ENCODE measurements at places on chromosomes 6 and 20.
A peak's percentile ranks its signal among the peaks of the same experiment; 100 is the strongest.

DNA sequence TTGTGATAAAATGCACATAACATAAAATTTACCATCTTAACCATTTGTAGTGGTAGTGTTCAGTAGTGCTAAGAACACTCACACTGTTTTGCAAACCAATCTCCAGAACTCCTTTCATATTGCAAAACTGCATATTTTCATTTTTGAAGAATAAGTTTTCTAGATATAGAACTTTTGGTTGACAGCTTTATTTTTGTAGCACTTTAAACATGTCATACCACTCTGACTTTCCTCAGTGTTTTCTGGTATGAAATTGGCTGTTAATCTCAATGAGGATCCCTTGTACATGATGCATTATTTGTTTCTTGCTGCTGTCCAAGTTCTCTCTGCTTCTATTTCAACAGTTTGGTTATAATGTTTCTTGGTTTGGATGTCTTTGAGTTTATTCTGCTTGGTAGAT lies 45.1 kb upstream of the MICB start:
- no peak for DNase-seq

- peak; percentile 40 for DNase-seq
These were observed 18.4 kb upstream of the ZNF76 start for GRCh38 chr6:35240838-35241801.

- DNase-seq = no peak
These were observed 44.4 kb downstream of the CYP24A1 start for GRCh38 chr20:54129350-54129749.

DNA sequence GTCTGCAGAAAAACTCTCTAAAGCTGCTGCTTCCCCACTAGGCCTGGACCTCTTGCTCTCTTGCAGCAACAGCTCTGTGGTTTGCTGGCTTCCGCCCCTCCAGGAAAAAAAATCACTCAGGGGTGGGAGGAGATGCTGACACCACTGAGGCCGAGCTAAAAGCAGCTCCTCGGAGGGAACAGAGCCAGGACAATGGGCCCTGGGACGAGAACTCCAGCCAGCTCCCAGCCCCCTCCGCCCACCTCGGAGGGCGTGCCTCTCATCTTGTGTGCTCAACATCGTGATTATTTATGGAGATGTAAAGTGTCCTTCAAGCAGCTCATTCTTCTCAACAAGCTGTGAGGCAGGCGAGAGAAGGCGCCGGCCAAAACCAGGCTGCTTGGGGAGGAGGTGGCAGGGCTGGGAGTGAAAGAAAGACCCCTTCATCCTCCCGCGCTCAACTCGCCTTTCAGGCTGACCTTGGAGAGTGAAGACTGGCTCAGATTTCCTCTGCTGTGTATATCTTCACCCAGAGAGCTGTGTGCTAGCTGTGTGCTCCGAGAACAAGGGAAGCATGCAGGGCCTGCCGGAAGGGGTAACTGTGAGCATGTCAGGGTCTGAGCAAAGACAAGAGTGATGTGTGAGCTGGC lies 53.5 kb upstream of the LRFN2 start:
- no peak for DNase-seq

DNA sequence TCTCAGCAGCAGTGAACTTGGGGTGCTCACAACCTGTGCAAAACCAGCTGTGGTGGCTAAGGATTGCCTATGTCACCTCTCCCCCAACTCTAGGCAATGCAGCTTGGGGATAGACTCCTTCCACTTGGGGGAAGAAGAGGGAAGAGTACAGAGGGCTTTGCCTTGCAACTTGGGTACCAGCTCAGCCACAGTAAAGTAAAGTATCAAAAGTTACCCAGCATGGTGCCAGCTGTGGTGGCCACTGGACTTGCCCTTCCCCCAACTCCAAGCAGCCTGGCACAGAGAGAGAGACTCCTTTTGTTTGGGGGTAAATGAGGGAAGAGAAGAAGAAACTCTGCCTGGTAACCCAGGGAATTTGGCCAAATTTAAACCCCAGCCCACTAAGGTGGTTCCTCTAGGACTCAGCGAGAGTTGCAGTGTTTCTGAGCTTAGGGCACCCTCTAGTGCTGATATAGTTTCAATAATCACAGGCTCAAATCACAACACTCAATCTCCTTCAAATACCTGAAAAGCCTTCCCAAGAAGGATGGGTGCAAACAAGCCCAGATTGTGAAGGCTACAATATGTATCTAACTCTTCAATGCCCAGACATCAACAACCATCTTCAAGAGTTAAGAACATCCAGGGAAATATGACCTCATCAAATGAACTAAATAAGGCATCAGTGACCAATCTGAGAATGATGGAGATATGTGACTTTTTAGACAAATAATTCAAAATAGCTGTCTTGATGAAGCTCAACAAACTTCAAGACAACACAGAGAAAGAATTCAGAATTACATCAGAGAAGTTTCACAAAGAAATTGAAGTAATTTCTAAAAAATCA lies 7.6 kb upstream of the DEFB129 start:
- DNase-seq = no peak

GRCh38 chr6:169188475-169188874 lies 65.2 kb downstream of the THBS2 start:
- DNase-seq = no peak

DNA sequence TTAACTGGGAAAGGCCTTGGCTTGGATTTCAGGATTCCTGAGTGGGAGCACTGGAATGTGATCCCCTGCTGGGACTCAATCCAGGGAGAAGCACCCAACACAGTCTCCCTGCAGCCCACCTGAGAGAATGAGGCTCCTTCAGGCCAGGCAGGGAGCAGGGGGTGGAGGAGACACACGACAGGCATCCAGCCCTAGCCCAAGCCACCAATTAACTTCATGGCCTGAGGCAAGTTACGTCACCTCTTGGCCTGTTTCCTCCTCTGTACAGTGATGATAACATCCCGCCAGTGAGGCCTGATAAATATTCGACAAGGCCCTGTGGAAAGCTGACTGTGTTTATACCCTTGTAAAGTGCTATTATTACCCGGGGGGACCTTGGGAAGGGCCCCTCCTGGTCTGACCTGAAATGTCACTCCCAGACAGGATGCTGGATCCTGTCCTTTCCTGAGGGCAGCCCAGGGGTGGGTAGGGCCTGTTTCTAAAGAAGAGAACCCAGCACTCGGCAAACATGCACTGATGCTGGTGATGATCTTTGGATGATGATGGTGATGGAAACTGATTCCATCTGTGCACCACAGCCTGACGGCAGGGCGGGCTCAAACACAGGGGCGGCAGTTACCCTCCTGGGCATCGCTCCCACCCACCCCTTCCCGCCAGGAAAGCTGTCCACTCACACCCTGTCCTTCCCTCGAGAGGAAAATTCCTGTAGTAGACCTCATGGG lies 12.4 kb downstream of the FRS3 start:
- DNase-seq = no peak

DNA sequence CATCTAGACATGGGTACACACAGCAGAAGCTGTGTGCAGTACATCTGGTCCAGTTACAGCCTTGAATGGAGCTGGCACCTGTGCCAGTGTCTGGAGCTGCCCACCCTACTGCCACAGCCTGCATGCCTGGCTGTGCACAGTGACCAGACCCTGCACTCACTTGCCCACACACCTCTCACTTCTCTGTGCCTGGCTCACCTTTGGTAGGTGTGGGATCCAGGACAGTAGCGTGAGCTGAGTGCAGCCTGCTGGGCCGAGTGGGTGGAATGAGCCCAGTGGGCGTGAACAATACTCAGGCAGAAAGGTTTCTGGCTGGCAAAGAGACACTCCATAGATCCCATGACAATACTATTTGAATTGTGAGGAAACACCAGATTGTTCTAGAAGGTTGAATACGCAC lies 839.5 kb upstream of the FLRT3 start:
- DNase-seq = no peak

- no peak for DNase-seq
These were observed 55.6 kb downstream of the MYB start for GRCh38 chr6:135236732-135237131.

DNA sequence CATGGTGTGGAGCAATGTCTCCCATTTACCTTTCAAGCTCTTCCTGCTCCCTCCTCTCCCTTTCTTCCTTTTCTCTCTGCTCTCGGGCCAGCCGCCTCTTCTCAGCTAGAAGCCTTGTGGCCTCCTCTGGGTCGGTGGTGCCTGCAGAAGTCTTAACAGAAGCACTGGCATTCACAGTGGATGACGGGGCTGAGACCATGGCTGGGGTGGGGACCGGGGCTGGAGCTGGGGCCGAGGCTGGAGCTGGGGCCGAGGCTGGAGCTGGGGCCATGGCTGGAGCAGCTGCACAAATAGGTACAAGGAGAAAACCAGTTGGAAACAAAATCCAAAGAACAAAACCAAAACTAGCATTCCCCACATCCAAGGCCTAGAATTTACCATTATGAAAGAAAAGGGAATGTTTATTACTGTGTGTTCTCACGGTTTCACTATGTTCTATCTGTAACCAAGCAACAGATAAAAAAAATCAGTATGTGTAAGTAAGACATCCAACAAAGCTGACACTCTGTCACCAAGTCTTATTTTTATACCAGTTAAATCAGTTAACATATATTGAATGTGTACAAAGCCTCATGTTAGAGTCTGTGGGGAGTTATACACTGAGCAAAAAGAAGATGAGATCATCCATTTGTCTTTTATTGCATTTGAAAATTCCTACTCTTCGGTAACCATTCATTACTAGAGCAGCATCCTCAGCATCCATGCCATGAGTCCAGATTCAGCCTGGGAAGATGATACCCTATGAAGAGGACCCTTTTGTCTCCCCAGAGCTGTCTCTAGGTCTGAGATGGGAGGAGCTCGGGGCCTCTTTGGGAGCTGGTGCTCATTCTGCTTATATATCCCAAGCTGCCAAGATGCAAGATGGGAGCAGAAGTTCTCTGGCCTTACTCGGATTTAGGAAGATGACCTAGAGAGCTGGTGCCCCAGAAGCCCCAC lies 73.0 kb upstream of the BCLAF1 start:
- DNase-seq = no peak

GRCh38 chr6:126232671-126233070 lies 107.2 kb upstream of the CENPW start:
- no peak for DNase-seq

- DNase-seq = no peak
These were observed 656.0 kb upstream of the ID4 start for GRCh38 chr6:19181211-19181610.

GRCh38 chr6:45450132-45450531 lies 72.4 kb upstream of the SUPT3H start:
- no peak for DNase-seq

GRCh38 chr6:113829696-113830045 lies 27.5 kb upstream of the MARCKS start:
- no peak for DNase-seq

DNA sequence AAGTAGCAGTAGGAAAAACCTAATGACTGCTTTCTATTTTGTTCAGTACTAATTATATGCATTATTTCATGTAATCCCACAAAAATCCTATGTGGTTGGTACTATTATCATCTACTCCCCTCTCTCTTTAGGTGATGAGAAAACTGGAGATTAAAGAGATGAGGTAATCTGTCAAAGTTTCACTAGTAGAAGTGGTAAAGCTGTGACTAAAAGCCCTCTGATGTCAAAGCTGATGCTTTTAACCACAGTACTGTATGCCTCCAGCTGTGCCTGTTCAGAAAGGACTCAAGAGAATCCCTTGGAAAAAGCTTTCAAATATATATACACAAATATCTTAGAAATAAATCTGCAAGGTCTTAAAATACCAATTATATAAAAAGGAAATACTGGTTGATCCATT lies 38.0 kb downstream of the PHIP start:
- DNase-seq = no peak

- no peak for DNase-seq
These were observed 596 bp downstream of the GATA5 start for GRCh38 chr20:62475027-62475771.

DNA sequence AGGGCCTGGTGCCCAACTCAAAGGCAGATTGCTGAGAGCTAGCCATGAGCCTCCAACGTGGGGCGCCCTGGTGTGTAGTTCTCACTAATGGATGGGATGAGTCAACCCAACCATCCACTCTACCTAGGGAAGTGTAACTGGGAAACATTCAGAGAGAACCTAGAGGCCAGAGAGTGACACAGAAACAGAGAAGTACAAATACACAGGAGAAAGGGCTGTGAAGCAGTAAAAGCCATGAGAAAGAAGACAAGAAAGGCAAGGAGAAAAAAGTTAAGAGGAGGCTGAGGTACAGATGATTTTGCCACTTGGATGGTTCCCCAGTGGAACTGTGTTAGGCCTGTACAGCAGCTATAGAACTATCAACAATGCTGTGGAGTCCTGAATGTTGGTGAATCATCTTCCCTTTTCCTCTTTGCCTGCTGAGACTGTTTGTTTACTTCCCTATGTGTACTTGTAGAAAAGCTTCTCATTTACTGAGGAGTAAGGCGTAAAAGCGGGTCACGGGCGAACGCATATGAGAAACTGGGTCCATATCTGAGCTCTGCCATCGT lies 39.0 kb downstream of the MAN1A1 start:
- no peak for DNase-seq

DNA sequence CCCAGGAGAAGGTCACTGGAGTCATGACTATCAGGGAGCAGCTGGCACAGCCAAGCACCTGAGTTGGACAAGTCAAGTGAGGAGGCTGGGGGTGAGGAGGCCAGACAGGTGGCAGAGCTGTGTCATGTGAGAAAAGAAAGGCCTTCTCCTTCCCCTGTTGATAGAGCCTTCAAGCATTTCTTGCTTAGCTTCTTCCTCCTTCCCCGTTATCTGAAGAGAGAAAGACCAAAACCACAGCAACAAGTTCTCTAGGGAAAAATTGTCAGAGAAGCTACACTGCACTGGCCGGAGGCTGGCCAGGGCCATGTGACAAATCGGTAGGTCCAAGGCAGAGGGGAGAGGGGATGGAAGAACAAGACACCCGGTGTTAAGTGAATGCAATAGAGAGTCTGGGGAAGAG lies 202.1 kb upstream of the PRDM1 start:
- DNase-seq = no peak

- DNase-seq = no peak
These were observed 385.5 kb downstream of the HDGFL1 start for GRCh38 chr6:22954749-22955385.

- no peak for DNase-seq
These were observed 130.9 kb downstream of the CARMIL1 start for GRCh38 chr6:25410102-25410501.

GRCh38 chr20:8720089-8720488 lies 348.8 kb upstream of the PLCB4 start:
- DNase-seq = no peak

GRCh38 chr6:209432-210103 lies 82.7 kb upstream of the DUSP22 start:
- DNase-seq = peak; percentile 32

DNA sequence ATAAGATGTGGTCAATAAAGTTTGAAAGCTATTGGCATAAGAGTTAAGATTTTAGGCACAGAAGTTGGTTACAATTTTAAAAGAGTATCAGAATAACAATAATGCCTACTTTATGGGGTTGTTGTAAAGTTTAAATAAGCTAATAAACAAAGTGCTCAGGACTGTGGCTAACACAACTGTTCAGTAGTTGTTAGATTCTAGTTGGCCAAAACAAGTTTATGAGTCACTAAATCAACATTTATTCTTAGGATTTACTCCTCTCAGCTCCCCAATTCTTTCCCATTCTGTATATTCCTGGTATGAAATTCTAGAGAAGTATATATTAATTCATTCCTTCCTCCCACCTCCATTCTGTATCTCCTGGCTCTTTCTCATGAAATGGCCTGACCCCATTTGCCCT lies 14.5 kb downstream of the RMND1 start:
- no peak for DNase-seq

GRCh38 chr6:119256978-119257462 lies 92.5 kb downstream of the MAN1A1 start:
- no peak for DNase-seq
